ENCODE measurements at places on chromosomes 2 and 18.

DNA sequence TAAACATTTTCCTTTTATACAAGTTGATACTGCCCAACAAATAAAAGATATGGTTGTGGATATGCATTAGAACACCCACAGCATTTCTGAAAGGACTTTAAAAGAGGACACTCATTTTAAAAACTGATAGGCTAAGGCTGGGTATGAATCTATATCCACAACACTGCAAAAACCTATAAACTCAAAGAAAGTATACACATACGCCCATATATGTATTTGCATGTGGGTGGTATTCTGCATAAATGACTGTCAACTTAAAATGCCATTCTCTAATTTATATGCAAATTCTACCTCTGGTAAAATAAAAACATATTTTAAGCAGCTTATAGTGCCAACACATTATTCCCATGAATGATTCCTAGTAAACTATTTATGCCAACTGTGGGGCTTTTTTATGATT lies 20.1 kb downstream of the FIGN start:
- no peak for DNase-seq

DNA sequence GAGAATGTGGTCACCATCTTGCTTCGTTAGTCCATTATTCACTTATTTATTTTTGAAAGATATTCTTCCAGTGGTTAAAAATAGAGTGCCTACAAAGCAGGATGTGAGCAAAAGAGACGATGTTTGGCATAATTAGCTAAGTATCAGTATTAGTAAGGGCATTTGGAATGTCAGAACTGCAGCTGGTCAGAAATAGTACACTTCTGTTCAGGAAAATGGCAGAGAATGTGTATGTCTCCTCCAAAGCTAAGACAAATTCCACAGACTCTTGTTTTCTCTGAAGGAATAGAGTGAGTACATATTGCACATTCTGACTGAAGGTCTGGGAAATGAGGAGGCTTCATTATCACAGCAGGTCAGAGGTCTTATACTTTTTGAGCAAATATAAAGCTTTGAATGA lies 209.0 kb downstream of the L3MBTL4 start:
- no peak for DNase-seq

DNA sequence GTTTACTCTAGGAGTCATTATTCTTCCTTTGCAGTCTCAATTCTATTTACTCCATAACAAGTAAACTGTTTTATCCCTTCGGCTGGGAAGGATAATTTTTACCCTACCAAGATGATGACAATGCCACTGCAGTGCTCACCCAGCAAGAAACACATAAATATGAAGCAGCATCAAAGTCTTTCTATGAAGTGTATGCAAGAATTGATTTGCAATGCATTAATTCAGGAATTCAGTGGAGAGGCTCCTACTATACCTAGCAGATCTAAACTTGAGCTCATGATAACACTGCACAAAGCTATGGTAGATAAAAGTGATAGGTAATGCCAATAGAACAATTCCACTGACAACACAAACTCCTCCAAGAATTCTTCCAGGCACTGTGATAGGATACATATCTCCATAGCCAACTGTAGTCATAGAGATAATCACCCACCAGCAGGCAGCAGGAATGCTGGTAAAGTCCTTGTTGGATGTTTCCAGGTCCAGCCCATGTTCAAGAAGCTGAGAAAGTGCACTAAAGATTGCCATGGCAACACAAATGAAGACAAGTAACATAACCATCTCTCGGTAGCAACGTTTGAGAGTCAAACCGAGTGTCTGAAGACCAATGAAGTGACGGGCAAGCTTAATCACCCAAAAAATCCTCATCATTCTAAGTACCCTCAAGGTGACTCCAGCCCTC lies 49.9 kb downstream of the KCNG3 start:
- no peak for DNase-seq

DNA sequence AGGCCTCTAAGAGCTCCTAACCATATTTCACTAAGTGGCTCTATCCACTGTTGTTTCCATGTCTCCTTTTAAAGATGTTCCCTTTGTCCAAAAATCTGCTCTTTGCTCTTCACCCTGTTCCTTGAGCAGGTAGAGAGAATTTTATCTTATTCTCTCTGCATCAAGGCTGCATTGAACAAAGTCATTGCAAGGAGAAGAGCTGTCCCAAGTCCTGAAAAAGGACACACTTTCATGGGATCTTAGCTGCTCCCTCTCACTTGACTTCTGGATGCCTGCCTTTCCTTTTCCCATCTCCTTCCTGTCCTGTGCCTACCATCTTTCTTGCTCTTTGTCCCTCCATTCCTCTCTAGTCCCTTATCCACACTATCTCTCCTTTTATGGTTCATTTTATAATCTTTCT lies 235.2 kb upstream of the THSD7B start:
- DNase-seq, result no peak

- no peak for DNase-seq
Measured at GRCh38 chr18:29003194-29003593, 826.3 kb upstream of the CDH2 start.

- no peak for DNase-seq
Measured at GRCh38 chr2:164757934-164758695, 83.5 kb downstream of the COBLL1 start.

All from stimulated activated CD8-positive, alpha-beta memory T cell treated with anti-CD3 and anti-CD28 coated beads, Interleukin-2, amount 100 ng/mL, for 1 hour (primary cell).